Endothelial cell (in vitro differentiated cells): ENCODE measurements at places on chromosomes 3 and 15.

GRCh38 chr3:152405915-152406802 is 137.4 kb downstream of the MBNL1 start:
- no peak for DNase-seq

DNA sequence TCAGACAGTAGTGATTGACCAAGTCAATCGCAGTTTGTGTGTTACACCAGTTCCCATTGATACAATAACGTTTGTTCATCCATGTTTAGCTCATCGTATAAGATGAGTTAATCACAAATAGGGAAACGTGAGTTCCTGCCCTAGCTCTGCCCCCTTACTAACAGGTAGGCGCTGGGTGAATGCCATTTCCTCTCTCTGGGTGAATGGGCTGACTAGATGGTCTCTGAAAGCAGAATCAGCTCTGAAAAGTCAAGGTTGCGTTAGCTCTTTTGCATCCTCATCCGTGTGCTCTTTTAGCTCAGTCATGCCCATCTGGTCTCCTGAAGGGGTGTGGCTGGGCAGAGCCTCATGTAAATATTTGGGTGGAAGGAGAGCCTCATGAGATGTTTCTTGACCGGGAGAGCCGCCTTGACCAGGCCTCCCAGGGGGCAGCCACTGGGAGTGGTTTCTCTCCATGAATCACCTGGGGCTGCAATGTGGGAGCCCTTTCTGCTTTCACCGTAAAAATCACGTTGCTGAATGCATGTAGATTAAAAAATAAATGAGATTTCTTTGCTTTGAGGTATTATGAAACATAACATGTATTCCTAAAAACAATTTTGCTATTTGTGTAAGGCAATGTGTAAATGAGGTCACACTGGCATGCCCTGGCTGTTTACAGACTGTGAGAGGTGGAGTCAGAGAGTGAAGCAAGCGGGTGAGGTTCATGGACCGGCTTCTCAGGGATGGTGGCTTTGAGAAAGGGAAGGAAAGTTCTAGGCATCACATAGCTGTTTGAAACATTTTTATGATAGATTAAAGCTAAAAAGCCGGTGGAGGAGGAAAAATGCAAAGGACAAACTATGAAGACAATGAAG is 108.4 kb upstream of the RASGRP1 start:
- DNase-seq = no peak

GRCh38 chr3:195154111-195154791 is 116.7 kb downstream of the XXYLT1 start:
- DNase-seq = no peak

GRCh38 chr15:48888191-48888590 is 10.3 kb downstream of the EID1 start:
- DNase-seq = no peak

DNA sequence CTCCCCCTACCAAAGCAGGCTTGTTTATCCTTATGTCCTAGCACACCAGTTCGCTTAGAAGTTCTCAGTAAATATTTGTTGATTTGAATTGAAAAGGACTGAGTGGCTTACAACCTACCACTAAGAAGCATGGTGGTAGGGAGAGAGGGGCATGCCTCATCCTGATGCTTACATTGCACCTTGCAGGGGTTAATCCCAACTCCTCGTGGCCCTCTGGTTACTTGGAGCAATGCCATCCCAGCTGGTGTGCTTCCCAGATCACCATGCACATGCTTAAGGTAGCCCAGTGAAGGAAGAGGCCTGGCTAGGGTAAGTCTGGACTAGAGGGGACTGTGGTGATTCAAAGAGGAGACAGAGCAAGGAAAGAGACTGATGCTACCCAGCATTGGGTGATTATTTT is 253.3 kb downstream of the CLSTN2 start:
- no peak for DNase-seq

DNA sequence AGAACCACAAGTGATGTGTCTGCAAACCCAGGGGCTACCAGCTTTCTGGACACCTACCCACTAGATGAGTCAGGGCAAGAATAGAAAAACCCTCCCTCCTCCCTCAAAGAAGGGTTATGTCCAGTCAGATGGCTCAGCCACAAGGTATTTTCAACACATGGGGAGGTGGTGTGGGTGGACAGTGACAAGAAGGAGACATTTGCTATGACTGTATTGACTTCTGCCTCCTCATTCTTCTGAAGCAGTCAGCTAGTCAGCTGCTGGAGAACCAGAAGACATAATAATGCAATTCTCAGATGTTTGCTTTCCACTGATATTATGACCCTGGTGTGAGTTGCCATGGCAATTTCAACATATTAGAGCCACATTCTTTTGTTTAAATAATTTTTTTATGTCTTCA is 66.7 kb upstream of the GOLGA8B start:
- no peak for DNase-seq
